ENCODE measurements at places on chromosomes 7 and 10.

- DNase-seq = no peak
These were observed 87.8 kb upstream of the LRRTM3 start for GRCh38 chr10:66837990-66838389.

DNA sequence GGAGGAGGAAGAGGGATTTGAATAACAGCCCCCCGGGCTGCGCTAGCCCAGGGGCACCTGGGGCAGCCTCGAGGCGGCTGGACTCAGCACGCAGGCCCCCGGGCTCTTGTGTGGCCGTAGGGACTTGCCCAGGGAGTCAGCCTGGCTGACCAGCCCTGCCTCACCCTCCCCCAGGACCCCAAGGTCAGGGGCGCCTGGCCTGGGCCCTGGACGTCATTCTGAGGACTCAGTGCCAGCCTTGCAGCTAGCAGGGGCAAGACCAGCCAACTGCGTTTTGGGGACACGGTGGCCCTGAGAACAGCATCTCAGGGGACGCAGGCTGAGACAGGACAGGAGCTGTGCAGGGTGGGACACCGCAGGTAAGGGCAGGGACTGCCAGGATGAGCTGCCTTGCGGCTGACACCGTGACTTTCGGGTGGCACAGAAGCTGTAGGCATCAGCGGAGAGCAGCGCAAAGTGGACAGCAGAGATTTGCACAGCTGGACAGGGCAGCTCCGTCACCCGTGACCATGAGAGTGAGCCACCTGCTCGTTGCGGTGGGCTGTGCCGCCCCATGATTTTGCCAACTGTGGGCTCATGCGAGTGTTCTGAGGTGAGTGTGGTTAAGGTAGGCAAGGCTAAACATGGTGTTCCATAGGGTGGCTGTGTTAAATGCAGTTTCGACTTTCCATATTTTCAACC lies 48.1 kb upstream of the UBE3C start:
- DNase-seq = no peak

DNA sequence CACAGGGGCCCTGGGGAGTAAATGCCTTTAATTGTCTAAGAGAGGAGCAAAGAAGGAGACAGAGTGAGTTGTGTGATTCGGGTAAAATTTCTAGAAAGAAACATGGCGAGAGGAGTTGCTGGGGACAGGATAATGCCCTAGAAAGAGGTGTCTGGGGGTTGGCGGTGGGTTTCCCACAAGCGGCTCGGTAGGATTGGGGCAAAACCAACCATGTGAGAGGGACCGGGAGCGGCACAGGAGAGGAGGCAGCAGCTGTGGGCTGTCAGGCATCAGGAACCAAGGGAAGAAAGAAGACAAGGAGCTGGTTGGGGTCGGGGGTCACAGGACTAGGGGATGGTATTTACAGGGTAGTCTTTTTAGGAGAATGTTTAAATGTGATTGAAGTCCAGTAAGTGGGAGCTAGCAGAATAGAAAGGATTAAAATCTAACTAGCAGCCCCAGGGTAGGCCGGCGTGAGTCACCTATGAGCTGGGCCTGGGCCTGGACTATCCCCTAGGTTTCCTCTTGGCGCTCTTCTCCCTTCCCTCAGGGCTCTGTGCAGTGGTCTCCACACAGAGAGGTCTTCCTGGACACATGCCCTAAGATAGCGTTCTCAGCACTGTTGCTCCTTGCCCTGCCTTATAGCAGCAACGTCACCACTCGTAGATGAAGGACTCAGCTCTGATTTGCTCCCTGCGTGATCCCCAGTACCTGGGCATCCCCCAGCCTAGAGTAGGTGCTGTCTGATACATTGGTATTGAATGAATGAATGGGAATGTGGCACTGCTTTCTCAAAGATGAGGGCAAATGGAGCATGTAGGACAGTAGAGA lies 32.6 kb downstream of the IKZF1 start:
- DNase-seq = no peak

GRCh38 chr10:65323802-65324201 lies 1602.0 kb upstream of the LRRTM3 start:
- no peak for DNase-seq

DNA sequence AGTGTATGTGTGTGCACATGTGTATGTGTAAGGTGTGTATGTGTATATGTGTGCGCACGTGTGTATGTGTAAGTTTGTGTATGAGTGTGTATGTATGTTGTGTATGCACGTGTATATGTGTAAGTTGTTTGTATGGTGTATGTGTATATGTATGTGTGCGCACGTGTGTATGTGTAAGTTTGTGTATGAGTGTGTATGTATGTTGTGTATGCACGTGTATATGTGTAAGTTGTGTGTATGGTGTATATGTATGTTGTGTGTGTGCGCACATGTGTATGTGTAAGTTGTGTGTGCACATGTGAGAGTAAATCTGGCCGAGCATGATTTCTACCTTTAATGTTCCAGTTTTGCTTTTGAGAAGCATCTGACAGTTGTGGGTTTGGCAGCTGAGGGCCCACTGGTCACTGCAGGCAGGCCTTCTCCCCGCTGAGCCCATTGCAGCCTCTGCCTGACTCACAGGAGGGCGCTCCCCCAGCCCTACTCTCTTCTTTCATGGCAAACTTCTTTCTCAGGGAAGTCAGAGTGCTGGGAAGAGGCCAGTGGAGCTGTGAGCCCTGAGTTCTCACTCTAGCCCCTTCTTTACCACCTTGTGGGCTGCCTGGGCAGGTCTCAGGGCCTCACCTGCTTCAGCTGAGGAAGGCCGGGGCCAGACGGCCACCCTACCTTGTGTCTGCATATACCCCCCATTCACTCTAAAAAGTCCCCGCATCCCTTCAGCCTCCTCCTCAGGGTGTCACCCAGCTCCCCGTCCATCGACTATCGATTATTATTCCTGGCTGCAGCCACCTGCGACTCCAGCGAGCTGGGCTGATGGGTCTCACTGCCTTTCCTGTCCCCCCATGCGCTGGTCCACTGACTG lies 11.2 kb downstream of the WDR86 start:
- DNase-seq = no peak

GRCh38 chr7:95594185-95594584 lies 2.1 kb downstream of the PDK4 start:
- DNase-seq = no peak

- no peak for DNase-seq
These were observed 63.6 kb downstream of the ELAPOR2 start for GRCh38 chr7:86995814-86996213.

DNA sequence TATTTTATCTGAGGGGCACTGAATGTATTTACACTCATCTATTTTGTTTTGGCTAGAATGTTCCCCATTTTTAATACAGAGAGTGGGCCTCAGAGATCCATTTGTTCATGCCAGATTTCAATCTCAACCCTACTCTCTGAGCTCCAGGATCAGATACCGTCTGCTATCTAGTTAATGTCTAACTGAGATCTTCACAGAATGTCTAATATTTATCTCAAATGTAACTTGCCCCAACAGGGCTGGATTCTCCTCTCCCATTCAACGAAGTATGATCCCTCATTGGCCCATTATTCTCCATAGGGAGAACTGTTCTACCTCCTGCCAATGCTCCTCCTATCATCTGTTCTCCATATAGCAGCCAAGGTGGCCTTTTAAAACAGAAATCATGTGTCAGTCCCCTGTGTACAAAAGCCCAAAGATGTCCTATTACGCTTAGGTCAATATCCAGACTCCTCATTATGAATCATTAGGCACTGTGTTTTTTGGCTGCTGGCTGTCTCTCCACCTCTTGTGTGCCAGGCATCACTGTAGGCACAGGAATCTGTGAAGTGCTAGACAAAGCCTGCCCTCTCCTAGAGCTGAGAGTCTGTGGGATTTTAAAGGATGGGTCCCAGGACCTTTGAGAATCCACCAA lies 169.3 kb upstream of the AGK start:
- no peak for DNase-seq

GRCh38 chr7:3975371-3975770 lies 674.3 kb downstream of the SDK1 start:
- no peak for DNase-seq

- DNase-seq = no peak
These were observed 151.8 kb upstream of the STK17A start for GRCh38 chr7:43431020-43431595.

GRCh38 chr10:117743509-117743908 lies 201.0 kb downstream of the EMX2 start:
- no peak for DNase-seq

- no peak for DNase-seq
These were observed 10.9 kb downstream of the TMEM72 start for GRCh38 chr10:44922021-44922420.

DNA sequence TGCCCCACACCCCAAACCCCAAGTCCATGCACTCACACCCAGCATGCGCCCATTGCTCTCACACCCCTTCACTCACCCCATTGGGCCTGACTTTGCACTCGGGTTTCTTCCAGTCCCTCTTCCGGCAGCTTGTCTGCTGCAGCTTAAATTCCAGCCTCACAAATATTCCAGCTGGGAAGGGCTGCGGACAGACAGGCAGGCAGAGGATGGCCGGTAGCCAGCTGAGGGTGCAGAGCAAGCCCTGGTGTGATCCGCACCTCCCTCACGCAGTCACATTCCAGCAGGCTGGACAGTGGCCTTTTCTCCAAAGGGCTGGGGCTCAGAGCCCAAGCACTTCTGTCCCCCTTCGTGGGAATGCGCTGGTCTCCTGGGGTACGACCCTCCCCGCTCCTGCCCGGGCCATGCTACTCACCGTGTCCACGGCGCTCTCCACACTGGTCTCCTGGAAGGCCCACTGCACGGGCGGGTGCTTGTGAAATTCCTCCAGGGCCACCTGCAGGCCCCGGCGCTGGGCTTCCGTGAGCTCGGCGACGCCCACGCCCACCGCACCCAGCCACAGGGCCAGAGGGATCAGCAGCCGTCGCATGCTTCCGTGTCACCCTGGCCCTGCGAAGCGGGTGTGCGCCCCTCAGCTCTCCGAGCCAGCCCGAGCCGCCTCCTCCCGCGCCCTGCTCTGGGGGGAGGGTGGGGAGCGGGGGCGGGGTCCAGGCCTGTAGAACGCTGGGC lies 1.2 kb downstream of the RARRES2 start:
- no peak for DNase-seq

DNA sequence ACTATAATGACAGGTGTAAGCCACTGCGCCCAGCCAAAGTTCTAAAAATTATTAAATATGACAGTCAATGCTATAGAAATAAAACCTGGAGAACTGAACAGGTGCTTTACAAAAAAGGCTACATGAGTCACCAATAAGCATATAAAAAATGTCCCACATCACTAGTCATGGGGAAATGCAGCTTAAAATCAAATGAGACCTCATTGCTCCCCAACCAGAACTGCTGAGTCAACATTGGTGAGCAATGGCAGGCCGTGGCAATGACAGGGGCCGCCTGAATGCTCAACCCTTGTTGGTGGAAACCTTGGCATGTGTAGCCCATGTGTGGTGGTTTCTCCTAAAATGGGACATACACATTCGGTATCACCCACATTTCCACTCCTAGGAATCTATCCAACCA lies 352.3 kb upstream of the KLF6 start:
- no peak for DNase-seq

- no peak for DNase-seq
These were observed 61.5 kb downstream of the LANCL2 start for GRCh38 chr7:55426676-55427075.

- DNase-seq = no peak
These were observed 11.8 kb downstream of the INPP5A start for GRCh38 chr10:132549371-132549770.

DNA sequence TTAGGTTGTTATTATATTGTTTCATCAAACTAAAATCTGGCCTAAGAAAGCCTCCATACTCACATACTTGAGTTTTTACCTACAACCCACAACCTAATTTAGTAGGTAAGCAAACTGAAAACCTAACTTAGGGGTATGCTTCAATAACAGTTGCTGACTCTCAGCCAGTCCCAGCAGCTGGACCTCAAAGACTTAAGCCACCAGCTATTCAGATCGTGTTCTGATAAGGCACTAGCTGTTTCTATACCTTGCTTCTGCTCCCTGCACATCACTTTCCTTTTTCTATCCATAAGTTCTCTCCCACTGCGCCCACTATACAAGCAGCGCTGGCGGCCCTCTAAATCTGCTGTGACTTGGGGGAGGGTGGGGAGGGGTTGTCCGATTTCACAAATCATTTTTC lies 42.3 kb downstream of the SUGCT start:
- DNase-seq = no peak

GRCh38 chr7:39922580-39922979 lies 27.5 kb upstream of the CDK13 start:
- DNase-seq = no peak

DNA sequence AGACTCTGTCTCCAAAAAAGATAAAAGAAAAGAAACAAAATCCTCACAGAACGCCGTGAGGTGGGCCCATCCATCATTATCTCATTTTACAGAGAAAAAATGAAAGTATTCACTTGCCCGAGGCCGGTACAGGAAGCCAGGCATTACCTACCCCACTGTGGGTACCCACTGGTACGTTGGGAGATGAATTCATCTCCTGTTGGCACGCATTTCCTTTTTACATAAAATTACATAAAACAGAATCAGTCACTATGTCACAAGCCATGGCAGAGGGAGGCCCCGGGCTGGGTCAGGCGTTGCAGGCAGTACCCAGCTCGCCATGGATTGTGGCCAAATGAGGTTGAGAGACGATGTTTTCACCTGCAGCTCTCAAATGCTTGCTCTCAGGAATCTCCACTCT lies 38.6 kb upstream of the TNRC18 start:
- no peak for DNase-seq

DNA sequence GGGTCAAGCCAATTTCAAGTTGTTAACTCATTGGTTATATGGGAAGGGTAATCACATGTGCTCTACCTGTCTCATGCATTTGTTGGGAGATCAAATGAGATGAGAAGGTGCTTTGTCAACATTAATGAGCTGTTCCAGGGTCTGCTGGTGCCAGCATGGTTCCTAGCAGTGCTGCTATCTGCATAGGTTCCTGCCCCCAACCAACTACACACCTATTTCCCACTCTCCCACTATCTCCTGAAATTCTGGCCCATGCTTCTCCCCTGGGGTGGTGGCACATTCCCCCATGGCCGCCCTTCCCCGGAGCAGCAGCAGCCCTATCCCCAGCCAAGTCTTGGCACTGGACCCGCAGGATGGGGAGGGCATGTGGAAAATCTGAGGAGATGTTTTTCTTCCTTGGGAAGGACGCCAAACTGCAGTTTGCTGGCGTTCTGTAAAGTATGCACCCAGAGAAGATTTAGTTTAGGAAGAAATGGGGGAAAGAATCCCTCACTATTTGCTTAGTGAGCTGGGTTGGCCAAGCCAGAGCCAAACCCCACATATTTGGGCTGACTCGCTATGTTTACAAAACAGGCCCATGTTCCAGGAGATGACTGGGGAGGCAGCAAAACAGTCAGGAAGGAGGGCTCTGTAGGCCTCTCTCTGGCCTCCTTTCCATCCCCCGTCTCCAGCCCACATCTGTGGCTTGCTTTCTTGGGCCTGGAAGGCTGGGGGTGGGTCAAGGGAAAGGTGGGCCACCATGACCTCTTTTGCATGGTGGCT lies 42.5 kb downstream of the PPP1R3C start:
- DNase-seq = no peak

DNA sequence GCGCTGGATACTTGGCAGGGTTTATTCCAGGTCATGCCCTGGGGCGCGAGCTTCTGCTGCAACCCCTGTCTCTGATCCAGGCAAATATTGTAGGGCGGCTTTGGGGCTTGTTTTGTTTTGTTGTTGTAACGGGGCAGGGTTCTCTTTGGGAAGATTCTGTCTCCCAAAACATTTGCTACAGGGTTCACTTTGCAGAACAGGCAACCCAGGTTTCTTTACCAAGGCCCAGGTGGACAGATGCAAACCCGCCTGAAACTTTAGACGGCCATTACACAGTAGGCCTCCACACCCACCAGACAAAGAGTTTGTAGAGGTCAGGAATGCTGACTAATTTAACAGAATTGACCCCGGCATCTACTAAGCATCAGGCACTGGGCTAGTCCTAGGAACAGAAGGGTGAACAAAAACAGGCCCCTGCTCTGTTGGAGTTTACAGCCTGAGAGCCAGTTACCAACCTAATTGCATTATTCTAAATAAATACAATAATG lies 567 bp upstream of the CDCA7L start:
- no peak for DNase-seq

GRCh38 chr10:25646371-25646770 lies 287.7 kb upstream of the MYO3A start:
- DNase-seq = no peak

Measured in hypothalamus (tissue), 51 donors.